CD4-positive, CD25-positive, alpha-beta regulatory T cell (primary cell): ENCODE measurements at places on chromosomes 1 and 21. TPM values are rescaled to one million over a fixed set of nuclear protein-coding genes. Genes with fewer than 3 reads are reported as not detected.

GRCh38 chr1:232483826-232484225, 146.1 kb downstream of the SIPA1L2 start:
- no peak for DNase-seq

DNA sequence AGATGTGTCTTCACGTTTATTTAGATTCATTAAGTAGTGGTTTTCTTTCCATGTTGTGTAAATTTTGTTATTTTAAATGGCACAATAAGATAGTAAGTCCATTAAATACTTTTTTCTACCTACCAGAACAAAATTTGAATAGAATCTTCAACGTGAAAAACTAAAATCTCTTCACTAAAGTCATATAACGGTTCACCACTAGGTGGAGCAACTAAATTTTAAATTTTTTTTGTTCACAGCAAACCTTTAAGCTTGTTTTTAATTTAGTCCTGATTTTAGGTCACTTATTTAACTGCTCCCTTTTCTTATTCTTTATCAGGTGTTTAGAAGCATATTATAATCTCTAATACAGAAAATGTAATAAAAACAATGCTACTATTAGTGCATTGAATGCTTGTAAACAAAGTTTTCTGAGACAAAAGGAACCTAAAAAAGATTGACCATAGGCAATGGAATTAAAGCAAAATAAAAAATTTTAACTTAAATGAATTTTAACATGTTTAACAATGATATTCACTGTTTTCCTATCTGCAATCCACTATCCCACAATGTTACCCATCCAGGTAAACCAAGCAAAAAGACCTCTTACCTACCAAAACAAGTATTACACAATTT, 28.3 kb upstream of the PKN2 start:
- peak; percentile 46 for DNase-seq

GRCh38 chr21:14594967-14595366, 48.9 kb upstream of the SAMSN1 start:
- no peak for DNase-seq

DNA sequence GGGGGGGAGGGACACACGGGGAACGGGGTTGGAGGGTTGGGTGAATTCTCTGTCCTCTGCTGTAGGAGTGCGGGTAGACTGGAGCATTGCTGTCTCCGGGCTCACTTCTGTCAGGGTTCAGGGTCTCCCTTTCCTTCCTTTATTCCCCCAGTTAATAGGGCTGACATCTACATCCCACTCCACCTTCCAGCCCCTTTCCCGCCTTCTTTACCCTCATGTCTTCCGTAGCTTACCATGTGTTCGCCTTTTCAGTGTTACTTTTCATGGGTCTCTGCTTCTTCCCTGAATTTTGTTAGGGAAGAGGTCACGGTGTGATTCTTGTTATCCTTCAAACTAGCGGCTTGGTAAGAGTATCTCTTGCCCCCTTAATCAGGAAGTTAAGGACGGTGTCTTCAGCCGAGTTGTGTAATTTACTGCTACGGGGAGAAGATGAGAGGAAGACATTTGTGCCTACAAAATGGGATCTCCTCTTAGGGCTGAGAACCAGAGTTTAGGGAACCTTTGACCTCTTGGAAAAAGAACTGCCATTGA, 917 bp downstream of the RAP1A start:
- DNase-seq: no peak

The POLR3GL gene
- 30.8 TPM for total RNA-seq

The RUNX1 gene
- total RNA-seq: 133 TPM

- DNase-seq: no peak
Measured at GRCh38 chr1:158600735-158601134, 4.3 kb upstream of the OR10Z1 start.

- no peak for DNase-seq
Measured at GRCh38 chr1:33047839-33048305, 11.2 kb upstream of the AK2 start.
